ENCODE measurements at places on chromosomes 12 and 14.

DNA sequence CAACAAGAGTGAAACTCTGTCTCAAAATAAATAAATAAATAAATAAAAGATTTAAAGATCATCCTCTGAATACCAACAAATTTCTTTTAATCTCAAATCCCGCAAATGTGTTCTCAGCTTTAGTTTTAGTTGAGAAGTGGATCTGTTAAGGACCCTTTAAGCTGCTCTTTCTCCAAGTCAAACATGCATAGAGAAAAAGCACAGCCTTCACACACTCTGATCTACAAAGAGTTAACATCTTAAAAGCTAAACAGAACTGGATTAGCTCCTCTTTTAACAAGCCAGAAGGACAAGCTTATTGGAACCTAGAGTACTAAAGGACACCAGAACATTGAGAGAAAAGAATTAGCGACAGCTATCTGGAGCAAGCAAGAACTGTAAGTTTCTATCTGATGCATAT, at the start of gene RPGRIP1:
Gene RPGRIP1 (plus strand): TSS at position 301 of the 400 bp plus-strand sequence. CDS start 7,894 bp downstream, outside the sequence.
- no peak for DNase-seq

DNA sequence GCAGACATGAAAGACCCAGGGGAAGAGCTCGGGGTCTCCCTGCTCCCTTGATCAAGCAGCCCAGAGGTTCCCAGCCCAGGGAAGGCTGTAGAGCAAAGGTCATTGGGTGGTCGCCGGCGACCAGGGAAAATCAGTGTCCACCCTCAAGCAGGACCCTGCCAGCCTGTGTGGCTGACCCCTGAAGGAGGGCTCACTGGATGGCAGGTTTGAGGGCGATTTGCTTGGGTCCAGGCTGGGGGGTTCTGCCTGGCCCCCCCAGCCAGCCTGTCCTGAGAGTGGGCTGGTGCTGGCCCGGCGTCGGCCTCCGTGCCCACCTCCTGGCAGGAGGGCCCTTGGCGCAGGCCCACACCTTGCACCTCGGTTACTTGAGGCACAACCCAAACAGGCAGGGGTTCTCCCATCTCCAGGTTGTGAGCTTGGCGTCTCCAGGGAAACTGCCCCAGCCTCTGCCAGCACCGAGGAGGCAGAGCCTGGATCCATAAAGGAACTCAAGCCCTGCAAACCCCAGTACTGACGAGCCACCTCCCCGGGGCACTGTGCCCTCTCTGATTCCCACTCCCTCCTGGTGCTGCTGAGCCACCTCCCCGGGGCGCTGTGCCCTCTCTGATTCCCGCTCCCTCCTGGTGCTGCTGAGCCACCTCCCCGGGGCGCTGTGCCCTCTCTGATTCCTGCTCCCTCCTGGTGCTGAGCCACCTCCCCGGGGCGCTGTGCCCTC, 329.0 kb upstream of the SFSWAP start:
- no peak for DNase-seq

DNA sequence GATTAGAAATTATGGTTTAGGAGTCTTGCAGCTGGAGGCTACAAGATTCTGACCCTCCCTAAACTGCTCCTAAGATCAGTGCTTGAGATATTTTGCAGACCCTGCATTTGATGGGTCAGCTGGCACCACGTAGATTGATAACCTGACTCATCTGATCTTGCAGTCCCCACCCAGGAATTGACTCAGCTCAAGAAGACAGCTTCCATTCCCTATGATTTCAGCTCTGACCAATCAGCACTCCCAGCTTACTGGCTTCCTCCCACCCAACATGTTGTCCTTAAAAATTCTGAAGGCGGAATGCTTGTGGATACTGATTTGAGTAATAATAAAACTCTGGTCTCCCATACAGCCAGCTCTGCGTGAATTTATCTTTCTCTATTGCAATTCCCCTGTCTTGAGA, 23.2 kb upstream of the MTHFD1 start:
- DNase-seq = no peak

- DNase-seq = no peak
Measured at GRCh38 chr12:113088971-113089756, 32.6 kb downstream of the DTX1 start.

- no peak for DNase-seq
Measured at GRCh38 chr14:72801836-72802587, 91.9 kb downstream of the DPF3 start.

DNA sequence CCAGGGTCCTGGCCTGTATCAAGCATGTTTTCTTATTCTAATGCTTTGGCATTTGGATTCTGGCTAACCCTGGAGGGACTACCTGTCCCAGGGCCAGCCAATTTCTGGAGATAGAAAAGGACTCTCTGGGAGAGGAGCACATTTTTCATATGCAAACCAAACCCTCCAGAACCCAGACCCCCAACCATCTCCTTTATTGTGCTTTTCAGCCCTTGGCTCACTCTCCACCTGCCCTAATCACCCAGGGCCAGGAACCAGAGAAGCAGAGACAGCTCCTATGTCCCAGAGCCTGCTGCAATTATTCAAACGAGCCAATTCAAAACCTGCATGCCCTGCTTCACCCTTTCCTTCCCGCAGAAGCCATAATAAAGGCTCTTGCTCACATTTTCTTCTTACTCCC, 23.8 kb downstream of the HSPB8 start:
- no peak for DNase-seq

- no peak for DNase-seq
Measured at GRCh38 chr12:642633-643474, 20.4 kb downstream of the NINJ2 start.

DNA sequence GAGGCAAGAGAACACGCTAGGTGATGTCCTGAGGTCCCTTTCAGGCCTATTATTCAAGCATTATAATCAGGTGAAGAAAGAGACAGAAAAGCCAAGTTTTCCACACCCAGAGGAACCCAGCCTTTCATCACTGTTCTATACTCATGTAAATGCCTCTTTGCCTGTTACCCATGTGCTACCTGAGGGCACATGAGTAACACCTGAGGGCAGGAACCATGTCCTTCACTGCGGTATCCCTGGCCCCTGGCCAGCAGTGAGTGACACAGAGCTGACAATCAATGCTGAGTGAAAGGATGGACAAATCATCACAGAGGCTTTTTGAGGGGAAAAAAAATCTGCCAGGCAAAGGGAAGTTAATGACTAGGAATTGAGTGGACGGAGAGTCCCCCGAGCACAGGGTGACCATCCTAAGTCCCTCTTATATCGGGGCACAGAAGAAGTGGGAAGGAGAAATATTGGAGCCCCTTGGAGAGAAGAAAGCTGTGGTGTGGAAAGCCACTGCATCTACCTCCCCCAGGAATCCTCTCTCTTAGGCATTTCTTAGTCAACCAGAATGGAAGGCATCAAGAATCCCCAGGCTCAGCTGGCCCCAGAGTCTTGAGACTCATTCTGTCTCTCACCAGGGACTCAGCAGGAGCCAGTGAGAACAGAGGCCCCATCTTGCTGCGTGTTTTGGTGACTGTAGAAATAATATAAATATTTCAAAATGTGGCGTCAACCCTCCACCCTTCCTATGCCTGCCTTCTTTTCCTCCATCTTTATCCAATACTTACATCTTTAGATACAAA, 212.9 kb downstream of the DPF3 start:
- DNase-seq = no peak

GRCh38 chr12:92551853-92552397, 150.9 kb upstream of the PLEKHG7 start:
- DNase-seq = no peak

- DNase-seq = peak; percentile 96
Measured at GRCh38 chr14:61103541-61104339, 122.7 kb downstream of the SLC38A6 start.
